Myometrial cell (primary cell): ENCODE measurements at places on chromosomes 7 and 10. TPM values are rescaled to one million over a fixed set of nuclear protein-coding genes. Genes with fewer than 3 reads are reported as not detected.

Gene SPDYE3
- not detected in 2 replicates for total RNA-seq

Gene CTAGE15
- not detected in 2 replicates for total RNA-seq

Gene IFRD1
- total RNA-seq = 26.6 and 32.6 TPM in 2 replicates

Gene LRRC18
- total RNA-seq = not detected in 2 replicates

Gene TWNK
- 1.7 and 3.7 TPM in 2 replicates for total RNA-seq

Gene ADAM8
- total RNA-seq = 5.0 and 22.2 TPM in 2 replicates

Gene C10orf71
- not detected in 2 replicates for total RNA-seq

Gene DNAAF5
- total RNA-seq = 46.4 and 48.1 TPM in 2 replicates

Gene CLCN1
- not detected in 2 replicates for total RNA-seq

Gene LOXL4
- total RNA-seq = 53.0 and 57.2 TPM in 2 replicates

Gene TRPV5
- total RNA-seq = not detected in 2 replicates

Gene SLC18A3
- not detected in 2 replicates for total RNA-seq

Gene ECHDC3
- total RNA-seq = 32.3 and 33.0 TPM in 2 replicates

Gene PRSS58
- not detected in 2 replicates for total RNA-seq

Gene NRG3
- not detected in 2 replicates for total RNA-seq

Gene NYAP1
- 1.4 and 3.4 TPM in 2 replicates for total RNA-seq

Gene RAB19
- not detected in 2 replicates for total RNA-seq

Gene NPFFR1
- total RNA-seq = not detected in 2 replicates

Gene METTL27
- 16.8 and 20.8 TPM in 2 replicates for total RNA-seq

Gene PAPOLB
- under 0.01 TPM in 1 of 2 replicates, not detected in the other for total RNA-seq

Gene LIPM
- not detected in 2 replicates for total RNA-seq
